Stimulated activated CD4-positive, alpha-beta T cell treated with anti-CD3 and anti-CD28 coated beads, Interleukin-12 subunit alpha, Interleukin-12 subunit beta, amount 100 ng/mL, for 24 hours (primary cell): ENCODE measurements at places on chromosomes 1 and 21.

- no peak for DNase-seq
Observed at GRCh38 chr1:155396874-155397476, 76.3 kb downstream of the RUSC1 start.

DNA sequence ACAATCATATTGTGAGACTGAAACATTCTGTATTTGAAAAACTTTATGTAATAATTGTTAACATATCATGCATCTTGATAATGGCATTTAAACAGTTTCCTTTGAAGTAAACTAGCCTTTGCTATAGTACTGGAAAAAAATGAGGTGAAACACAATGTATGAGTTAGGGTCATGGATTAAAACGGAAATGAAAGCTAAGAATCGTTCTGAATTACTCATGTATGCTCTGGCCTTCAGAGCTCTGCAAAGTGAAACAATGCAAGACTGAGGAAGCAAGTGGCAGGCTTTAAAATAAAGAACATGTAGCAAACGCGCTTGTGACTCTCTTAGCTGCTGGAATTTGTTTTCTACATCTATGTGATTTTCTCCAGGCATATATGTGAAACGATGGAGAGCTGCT is 317.1 kb downstream of the DPYD start:
- DNase-seq, result no peak

- DNase-seq, result no peak
Observed at GRCh38 chr21:41634211-41634694, 126.3 kb upstream of the TMPRSS2 start.

- no peak for DNase-seq
Observed at GRCh38 chr1:112788561-112788960, 73.4 kb upstream of the PPM1J start.

DNA sequence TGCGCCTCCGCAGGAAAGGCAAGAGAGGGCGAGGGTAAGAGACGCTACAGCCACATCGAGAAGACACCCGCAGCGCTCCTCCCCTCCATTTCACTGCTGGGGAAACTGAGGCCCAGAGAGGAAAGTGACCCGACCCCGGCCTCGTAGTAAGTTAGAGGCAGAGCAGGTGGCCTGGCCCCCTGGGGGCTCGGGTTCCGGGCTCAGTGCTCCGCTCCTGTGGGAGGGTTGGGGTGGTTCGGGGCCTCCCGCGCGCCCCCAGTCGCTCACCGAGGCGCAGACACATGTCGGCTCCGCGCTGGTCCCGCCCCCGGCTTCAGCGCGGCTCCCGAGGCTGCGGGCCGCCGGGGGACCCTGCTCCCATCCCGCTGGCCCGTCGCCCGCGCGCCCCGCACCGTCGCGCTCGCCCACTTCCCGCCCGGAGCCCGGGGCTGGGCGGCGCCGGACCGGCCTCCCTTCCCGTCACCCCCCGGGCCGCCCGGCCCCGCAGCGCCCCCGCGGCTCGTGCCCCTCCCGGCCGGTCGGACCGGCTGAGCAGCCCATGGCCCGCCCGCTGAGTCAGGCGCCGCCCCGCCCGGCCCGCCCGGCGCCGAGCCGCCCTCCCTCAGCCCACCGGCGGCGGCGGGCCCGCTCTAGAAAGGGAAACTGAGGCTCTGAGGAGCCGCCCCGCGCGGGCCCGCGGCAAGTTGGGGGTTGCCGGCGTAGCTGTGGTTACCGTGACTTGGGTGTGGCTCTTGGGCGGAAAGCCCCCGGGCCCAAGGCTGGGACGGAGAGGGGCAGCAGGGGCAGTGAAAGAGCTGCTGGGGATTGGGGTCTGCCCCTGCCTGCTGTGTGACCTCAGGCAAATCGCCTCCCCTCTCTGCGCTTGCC is at the start of gene TMEM54:
Gene TMEM54 (minus strand): TSS at position 434 of the 867 bp plus-strand sequence. CDS start 151 bp downstream, at position 283.
- no peak for DNase-seq

GRCh38 chr21:14585122-14585521 is 39.0 kb upstream of the SAMSN1 start:
- DNase-seq, result no peak
